ENCODE measurements at places on chromosomes 5 and 9. TPM values are rescaled to one million over a fixed set of nuclear protein-coding genes. Genes with fewer than 3 reads are reported as not detected.

DNA sequence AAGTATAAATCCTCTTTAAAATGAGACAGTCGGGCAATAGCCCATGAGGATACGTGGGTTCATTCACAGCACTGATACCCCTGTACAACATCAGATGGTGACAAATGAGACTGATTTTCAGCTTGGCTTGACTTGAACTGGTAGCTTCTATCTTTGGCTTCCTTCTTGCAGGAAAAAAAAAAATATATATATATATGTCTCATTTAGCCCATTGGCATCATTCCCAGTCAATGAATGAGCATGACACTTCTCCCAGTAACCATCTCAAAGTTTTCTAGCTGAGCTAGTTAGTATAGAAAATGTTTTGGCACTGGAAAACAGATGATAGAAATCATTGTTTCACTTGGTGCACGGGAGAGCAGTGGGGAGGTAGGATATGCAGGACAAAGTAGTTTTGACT, 222.5 kb upstream of the TAS2R1 start:
- H3K27ac ChIP-seq = no peak overlapping the region
- no peaks in the 10 kb centered on the region for H3K27me3 ChIP-seq
- H3K4me1 ChIP-seq = no peaks in the 10 kb centered on the region
- H3K4me3 ChIP-seq = no peak overlapping the region
- no peak for DNase-seq
- no peaks in the 10 kb centered on the region for H3K36me3 ChIP-seq

DNA sequence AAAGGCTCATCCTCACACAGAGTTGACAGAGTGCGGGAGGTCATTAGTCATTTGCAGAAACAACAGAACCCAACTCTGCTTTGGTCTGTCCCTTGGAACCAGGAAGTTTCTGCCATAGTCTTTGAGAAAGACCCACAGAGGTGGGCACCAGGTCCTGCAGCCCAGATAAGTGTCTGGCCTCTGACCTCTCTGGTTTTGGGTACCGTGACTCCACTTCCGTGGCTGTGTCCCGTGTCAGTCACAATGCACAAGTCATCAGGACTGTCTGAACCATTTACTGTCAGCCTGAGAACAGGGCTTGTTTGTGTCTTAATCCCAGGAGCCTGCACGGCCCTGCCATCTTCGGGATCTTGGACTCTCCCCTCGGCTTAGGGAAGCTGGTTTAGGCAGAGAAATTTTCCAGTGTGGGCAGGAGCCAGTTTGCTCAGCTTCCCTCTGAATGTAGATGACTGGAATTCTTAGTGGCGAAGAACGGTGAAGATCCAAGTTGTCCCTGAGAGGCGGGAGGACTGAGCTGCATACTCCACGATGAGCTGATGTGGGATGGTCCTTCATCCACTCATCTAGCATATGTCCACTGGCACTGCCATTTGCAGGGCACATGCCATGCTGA, 11.9 kb downstream of the GSN start:
- peaks cover 10% of the 10 kb centered on the region for H3K4me1 ChIP-seq
- peaks cover 4% of the 10 kb centered on the region for H3K27me3 ChIP-seq
- H3K27ac ChIP-seq = no peak overlapping the region

DNA sequence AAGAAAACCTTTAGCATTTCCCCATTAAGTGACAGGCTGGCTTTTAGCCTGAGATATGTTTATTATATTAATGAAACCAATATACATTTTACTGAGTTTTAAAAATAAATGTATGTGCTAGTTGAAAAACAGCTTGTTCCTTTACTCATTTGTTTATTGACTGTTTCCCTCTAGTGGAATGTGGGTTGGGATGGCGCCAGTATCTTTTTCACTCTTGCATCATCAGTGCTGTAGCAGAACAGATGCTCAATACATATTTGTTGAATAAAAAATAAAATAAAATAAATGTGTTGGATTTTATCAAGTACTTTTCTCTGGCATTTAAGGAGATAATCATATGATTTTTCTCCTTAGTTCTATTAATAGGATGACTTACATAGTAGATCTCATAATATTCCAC, 43.0 kb downstream of the FSTL4 start:
- H3K4me1 ChIP-seq = no peaks in the 10 kb centered on the region
- no peaks in the 10 kb centered on the region for H3K36me3 ChIP-seq
- no peak overlapping the region for H3K27ac ChIP-seq
- H3K27me3 ChIP-seq = peaks cover 17% of the 10 kb centered on the region
- no peak overlapping the region for H3K4me3 ChIP-seq

- no peak overlapping the region for H3K4me3 ChIP-seq
- no peak overlapping the region for H3K27ac ChIP-seq
- no peak for DNase-seq
- H3K36me3 ChIP-seq = peaks cover 4% of the 10 kb centered on the region
- H3K27me3 ChIP-seq = peaks cover 5% of the 10 kb centered on the region
- H3K4me1 ChIP-seq = peaks cover 7% of the 10 kb centered on the region
These were observed 39.4 kb upstream of the ERCC6L2 start for GRCh38 chr9:95836072-95836471.

- peaks cover 35% of the 10 kb centered on the region for H3K27me3 ChIP-seq
- H3K27ac ChIP-seq = no peak overlapping the region
- H3K4me1 ChIP-seq = peaks cover 4% of the 10 kb centered on the region
- no peak for DNase-seq
These were observed 64.0 kb upstream of the PPP1R26 start for GRCh38 chr9:135415586-135415985.

- no peaks in the 10 kb centered on the region for H3K4me1 ChIP-seq
- no peak overlapping the region for H3K4me3 ChIP-seq
- no peaks in the 10 kb centered on the region for H3K36me3 ChIP-seq
- no peak for DNase-seq
These were observed 265.0 kb downstream of the KIF4B start for GRCh38 chr5:155278532-155278931.

OR2Y1 gene
- total RNA-seq = not detected

- H3K36me3 ChIP-seq = no peaks in the 10 kb centered on the region
- no peak for DNase-seq
- no peaks in the 10 kb centered on the region for H3K4me1 ChIP-seq
- H3K4me3 ChIP-seq = no peak overlapping the region
- H3K27me3 ChIP-seq = peaks cover 12% of the 10 kb centered on the region
- H3K27ac ChIP-seq = no peak overlapping the region
These were observed 144.5 kb upstream of the TNC start for GRCh38 chr9:115262477-115262876.

- no peak overlapping the region for H3K4me3 ChIP-seq
- DNase-seq = no peak
- peaks cover 14% of the 10 kb centered on the region for H3K27me3 ChIP-seq
These were observed 210.3 kb downstream of the SYK start for GRCh38 chr9:91011891-91012290.

LOX gene
- total RNA-seq = not detected

- H3K27ac ChIP-seq = peak overlapping the region; percentile 79
- H3K4me3 ChIP-seq = peak overlapping the region; percentile 91
- H3K27me3 ChIP-seq = peaks cover 20% of the 10 kb centered on the region
- peaks cover 35% of the 10 kb centered on the region for H3K4me1 ChIP-seq
These were observed 6.7 kb downstream of the PTCH1 start for GRCh38 chr9:95509851-95510708.

DNA sequence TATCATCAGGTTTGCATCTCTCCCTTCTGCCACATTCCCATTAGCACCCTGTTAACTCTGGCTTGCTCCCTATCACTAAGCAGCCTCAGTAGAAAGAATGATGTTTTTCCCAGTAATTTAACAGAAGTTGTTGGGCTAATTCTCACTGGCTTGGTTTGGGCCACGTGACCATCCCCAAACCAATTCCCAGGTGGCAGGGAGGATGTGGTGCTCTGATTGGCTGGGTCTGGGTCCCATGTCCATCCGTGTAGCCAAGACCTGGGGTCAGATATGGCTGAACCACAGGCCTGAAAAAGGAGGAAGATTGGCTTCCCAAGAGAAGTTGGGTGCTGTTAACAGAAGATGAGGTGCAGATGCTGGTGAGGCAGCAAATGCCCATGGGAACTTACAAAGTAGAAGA, 122.0 kb downstream of the BOD1 start:
- H3K27ac ChIP-seq = no peak overlapping the region
- H3K4me1 ChIP-seq = no peaks in the 10 kb centered on the region
- H3K4me3 ChIP-seq = no peak overlapping the region
- DNase-seq = no peak
- H3K27me3 ChIP-seq = peaks cover 37% of the 10 kb centered on the region
- H3K36me3 ChIP-seq = no peaks in the 10 kb centered on the region

SLC6A3 gene
- total RNA-seq = not detected

Data from T-helper 17 cell (primary cell).